Activated naive CD8-positive, alpha-beta T cell treated with anti-CD3 and anti-CD28 coated beads, Interleukin-2, amount 10 ng/mL, durations not matched to agents 7 days and 5 days (primary cell): ENCODE measurements at places on chromosomes 12 and 14. TPM values are rescaled to one million over a fixed set of nuclear protein-coding genes. Genes with fewer than 3 reads are reported as not detected.

DNA sequence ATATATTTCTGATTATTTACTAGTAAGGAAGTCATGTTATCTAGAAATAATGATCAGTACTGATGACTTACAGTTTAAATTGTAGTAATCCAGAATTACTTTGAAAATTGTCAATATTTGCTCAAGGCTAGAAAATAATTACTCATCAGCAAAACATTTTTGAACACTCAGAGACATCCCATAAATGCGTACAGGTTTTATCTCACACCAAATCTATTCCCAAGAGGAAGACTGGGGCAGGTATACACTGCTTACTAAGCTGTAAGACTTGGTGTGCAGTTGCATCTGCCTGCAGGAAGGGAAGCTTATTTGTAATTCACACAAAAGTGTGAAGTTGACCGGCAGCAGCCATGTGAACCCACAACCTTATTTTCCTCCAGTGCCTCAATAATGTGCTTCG lies 146.4 kb downstream of the CCER1 start:
- no peaks in the 10 kb centered on the region for H3K36me3 ChIP-seq
- no peaks in the 10 kb centered on the region for H3K27me3 ChIP-seq

GRCh38 chr12:65522956-65523860 lies 244.7 kb downstream of the MSRB3 start:
- peaks cover 4% of the 10 kb centered on the region for H3K27me3 ChIP-seq
- no peaks in the 10 kb centered on the region for H3K4me1 ChIP-seq
- no peak for DNase-seq
- no peak overlapping the region for H3K27ac ChIP-seq
- H3K36me3 ChIP-seq, result no peaks in the 10 kb centered on the region
- H3K4me3 ChIP-seq, result no peak overlapping the region

- H3K36me3 ChIP-seq, result peaks cover 2% of the 10 kb centered on the region
- peaks cover 46% of the 10 kb centered on the region for H3K4me1 ChIP-seq
- H3K27me3 ChIP-seq, result no peaks in the 10 kb centered on the region
- H3K4me3 ChIP-seq, result peak overlapping the region; percentile 44
Measured at GRCh38 chr14:68284333-68284732, 464.8 kb downstream of the RAD51B start.

GRCh38 chr12:121209221-121209620 lies 708 bp upstream of the P2RX4 start:
- peak overlapping the region; percentile 85 for H3K4me3 ChIP-seq
- DNase-seq, result no peak
- H3K27me3 ChIP-seq, result no peaks in the 10 kb centered on the region
- peak overlapping the region; percentile 90 for H3K27ac ChIP-seq
- H3K36me3 ChIP-seq, result peaks cover 9% of the 10 kb centered on the region
- H3K4me1 ChIP-seq, result peaks cover 17% of the 10 kb centered on the region

DNA sequence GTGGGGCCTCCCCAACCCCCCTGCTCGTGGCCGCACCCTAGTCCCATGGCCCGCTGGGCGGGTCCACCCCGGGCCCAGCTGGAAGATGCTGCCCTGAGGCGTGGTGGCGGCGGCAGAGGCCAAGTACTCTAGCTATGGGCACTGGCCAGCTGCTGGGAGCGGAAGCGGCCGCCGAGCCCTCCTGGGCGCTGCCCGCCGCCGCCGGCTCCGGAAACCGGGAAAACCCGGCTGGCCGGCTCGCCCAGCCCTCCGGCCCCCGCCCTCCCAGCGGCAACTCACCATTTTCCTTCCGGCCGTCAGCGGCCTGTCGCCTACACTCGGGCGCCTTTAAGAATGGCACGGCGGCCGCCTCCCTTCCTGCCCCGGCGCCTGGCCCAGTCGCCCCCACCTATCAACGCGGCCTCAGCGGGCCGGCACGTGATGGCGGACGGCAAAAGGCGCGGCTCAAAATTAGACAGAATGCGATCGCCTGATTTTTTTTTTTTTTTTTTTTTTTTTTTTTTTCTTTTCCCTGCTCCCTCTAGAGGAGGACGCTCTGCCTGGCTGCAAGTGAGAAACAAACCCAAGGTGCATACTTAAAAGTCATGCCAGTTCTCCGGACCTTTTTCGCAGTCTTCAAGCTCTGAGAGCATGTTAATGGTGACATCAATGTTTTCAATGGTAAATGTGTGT lies at the start of gene GMFB:
TSS of gene GMFB (minus strand) at position 335 of the 672 bp plus-strand sequence. CDS start at position 282, 53 bp downstream.
- peak within 1 kb of the TSS; percentile 95 for H3K27ac ChIP-seq
- H3K4me1 ChIP-seq, result peaks cover 40% of the 10 kb centered on the region
- DNase-seq, result peak; percentile 90
- peaks cover 12% of the 10 kb centered on the region for H3K36me3 ChIP-seq
- H3K27me3 ChIP-seq, result no peaks in the 10 kb centered on the region

DNA sequence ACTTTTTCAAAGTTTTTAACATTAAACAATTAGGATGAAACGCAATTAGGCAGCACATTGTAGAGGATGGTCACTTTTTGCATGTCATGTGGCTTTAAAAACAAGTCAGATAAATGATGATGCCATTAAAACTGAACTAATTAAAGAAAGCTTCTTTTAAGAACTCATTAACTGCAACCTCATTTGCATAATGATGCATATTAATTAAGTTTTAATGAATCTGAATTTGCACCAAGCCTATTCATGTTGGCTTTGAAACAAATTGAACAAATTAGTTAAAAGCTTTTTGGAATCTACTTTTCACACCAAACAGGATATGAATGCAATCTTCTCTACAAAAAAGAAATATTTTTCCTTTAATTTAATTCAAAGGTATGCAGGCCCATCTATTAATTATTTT lies 499.0 kb downstream of the VRK1 start:
- H3K27ac ChIP-seq, result no peak overlapping the region
- H3K27me3 ChIP-seq, result peaks cover 55% of the 10 kb centered on the region
- no peaks in the 10 kb centered on the region for H3K36me3 ChIP-seq
- no peak for DNase-seq
- H3K4me1 ChIP-seq, result peaks cover 10% of the 10 kb centered on the region

- H3K36me3 ChIP-seq, result peaks cover 37% of the 10 kb centered on the region
- H3K4me1 ChIP-seq, result peaks cover 10% of the 10 kb centered on the region
- DNase-seq, result no peak
- H3K27me3 ChIP-seq, result no peaks in the 10 kb centered on the region
- H3K27ac ChIP-seq, result no peak overlapping the region
Measured at GRCh38 chr12:94277426-94278000, 129.1 kb downstream of the PLXNC1 start.

DNA sequence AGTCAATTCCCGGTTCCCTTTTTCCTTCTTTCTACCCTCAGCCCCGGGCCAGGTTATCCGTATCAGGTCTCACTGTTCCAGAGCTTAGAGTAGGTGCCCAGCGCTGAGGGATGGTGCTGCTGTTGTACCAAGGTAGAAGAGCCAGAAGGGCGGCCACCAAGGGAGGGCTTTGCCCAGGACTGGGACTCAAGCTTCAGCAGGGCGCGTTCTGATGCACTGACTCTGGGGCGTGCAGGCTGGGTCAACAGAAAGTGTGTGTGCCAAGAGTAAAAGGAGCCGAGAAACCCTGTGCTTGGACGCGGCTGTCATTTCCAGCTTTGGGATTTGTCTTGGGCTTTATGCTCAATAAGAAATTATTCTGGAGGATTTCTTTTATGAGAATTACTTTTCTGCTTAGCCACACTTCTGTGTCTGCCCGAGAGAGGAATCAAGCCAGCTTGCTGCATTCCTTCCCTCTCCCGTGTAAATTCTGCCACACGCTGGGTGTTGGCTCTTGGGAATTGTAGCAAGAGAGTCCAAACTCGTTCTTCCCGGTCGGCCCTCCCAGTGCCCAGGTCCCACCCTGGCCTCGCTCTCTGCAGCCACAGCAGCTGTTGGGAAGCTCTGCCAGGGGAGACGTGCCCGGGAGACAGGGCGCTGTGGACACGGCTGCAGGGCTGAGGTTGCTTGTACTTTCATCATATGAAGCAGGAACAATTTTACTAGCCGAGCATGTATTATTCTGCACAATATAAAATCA lies 98.0 kb downstream of the FBXL14 start:
- H3K4me3 ChIP-seq, result no peak overlapping the region
- H3K4me1 ChIP-seq, result no peaks in the 10 kb centered on the region
- DNase-seq, result no peak
- no peak overlapping the region for H3K27ac ChIP-seq

GRCh38 chr12:16329594-16329993 lies 17.9 kb upstream of the MGST1 start:
- H3K4me3 ChIP-seq, result no peak overlapping the region
- H3K27ac ChIP-seq, result no peak overlapping the region
- DNase-seq, result no peak
- no peaks in the 10 kb centered on the region for H3K27me3 ChIP-seq
- no peaks in the 10 kb centered on the region for H3K36me3 ChIP-seq
- H3K4me1 ChIP-seq, result no peaks in the 10 kb centered on the region

GRCh38 chr12:46674129-46674528 lies 151.7 kb downstream of the SLC38A4 start:
- peaks cover 9% of the 10 kb centered on the region for H3K36me3 ChIP-seq
- no peak overlapping the region for H3K27ac ChIP-seq
- H3K4me3 ChIP-seq, result no peak overlapping the region
- peaks cover 1% of the 10 kb centered on the region for H3K4me1 ChIP-seq
- DNase-seq, result no peak

DNA sequence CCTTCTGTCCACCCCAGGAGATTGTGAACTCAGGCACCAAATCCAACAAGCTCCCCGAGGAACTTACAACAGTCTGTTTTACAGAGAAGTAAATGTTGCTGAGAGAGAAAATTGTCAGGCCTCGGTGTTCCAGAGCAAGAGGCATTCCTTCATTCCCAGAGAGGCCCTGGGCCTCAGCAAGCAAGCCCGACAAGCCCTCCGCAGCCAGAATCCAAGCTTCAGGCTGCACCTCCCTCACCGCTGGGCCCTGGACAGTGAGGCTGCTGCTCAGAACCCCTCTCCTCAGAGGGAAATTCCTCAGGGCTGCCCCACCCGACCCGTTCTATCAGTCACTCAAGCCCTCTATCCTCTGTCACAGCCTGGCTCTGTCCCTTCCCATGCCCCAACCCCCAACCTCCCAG lies 56.4 kb downstream of the ZFP36L1 start:
- H3K36me3 ChIP-seq, result no peaks in the 10 kb centered on the region
- H3K4me1 ChIP-seq, result peaks cover 32% of the 10 kb centered on the region
- peaks cover 2% of the 10 kb centered on the region for H3K27me3 ChIP-seq

DNA sequence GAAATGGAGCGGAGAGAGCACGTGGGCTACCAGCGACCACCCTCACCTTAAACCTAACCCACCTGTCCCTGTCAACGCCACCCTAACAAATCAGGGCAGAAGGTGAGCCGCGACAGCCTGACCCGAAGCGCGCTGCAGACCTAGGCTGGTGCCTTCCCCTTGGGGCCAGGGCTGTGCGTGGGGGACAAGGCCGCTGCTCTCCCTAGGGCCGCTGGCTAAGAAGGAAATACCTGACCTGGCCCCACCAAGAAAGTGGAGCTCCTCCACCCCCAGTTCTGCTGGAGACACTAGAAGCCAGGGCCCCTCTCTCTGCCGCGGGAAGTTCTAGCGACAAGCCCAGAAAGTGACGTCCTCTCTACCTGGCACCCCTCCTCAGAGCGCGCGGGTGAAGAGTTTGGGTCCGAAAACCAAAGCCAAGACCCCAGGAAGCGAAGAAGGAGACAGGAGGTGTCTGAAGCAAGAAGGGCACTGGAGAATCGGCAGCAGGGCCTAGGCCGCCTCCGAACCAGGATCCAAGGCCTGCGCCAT lies 7.5 kb downstream of the SIX1 start:
- no peak for DNase-seq
- H3K27ac ChIP-seq, result no peak overlapping the region
- H3K4me1 ChIP-seq, result peaks cover 12% of the 10 kb centered on the region
- no peak overlapping the region for H3K4me3 ChIP-seq
- H3K36me3 ChIP-seq, result no peaks in the 10 kb centered on the region

GRCh38 chr12:40314927-40315326 lies 90.1 kb downstream of the LRRK2 start:
- H3K27me3 ChIP-seq, result peaks cover 2% of the 10 kb centered on the region
- H3K27ac ChIP-seq, result no peak overlapping the region
- no peak overlapping the region for H3K4me3 ChIP-seq
- no peak for DNase-seq
- H3K36me3 ChIP-seq, result no peaks in the 10 kb centered on the region

- no peaks in the 10 kb centered on the region for H3K27me3 ChIP-seq
- no peak for DNase-seq
- no peak overlapping the region for H3K4me3 ChIP-seq
- no peak overlapping the region for H3K27ac ChIP-seq
- H3K4me1 ChIP-seq, result peaks cover 51% of the 10 kb centered on the region
Measured at GRCh38 chr12:15886372-15887042, 4.3 kb downstream of the STRAP start.

GRCh38 chr14:95526483-95527386 lies 8.1 kb upstream of the GLRX5 start:
- no peaks in the 10 kb centered on the region for H3K27me3 ChIP-seq
- H3K4me1 ChIP-seq, result peaks cover 68% of the 10 kb centered on the region
- DNase-seq, result no peak
- peaks cover 2% of the 10 kb centered on the region for H3K36me3 ChIP-seq
- peak overlapping the region; percentile 11 for H3K4me3 ChIP-seq

DNA sequence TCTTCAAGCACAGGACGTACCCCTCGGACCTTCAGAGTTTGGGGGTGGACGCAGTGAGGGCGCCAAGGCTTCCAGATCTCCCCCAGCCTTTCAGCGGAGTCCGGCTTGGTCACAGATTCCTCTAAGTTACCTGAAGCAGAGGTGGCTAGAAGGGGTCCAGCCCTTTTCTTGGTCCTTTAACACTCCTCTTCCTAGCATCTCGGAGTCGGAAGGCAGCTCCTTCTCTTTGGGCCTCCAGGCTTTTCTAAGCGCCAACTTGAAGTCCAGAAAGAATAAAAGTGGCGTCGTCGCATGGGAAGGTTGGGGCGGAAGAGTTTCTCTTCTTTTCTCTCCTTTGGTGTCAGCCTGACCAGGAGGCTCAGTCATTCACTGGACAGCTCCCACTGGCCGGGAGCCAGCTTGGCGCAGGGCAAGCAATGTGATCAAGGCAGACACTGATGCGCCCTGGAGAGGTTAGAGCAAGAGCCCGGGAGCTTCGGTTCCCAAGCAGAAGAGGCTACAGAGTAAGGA lies 9.6 kb downstream of the OR6S1 start:
- peaks cover 1% of the 10 kb centered on the region for H3K36me3 ChIP-seq
- no peak overlapping the region for H3K27ac ChIP-seq

GRCh38 chr12:11807458-11807857 lies 158.0 kb downstream of the ETV6 start:
- peaks cover 32% of the 10 kb centered on the region for H3K36me3 ChIP-seq
- no peak overlapping the region for H3K4me3 ChIP-seq
- DNase-seq, result no peak
- H3K4me1 ChIP-seq, result peaks cover 2% of the 10 kb centered on the region
- H3K27me3 ChIP-seq, result no peaks in the 10 kb centered on the region

GRCh38 chr12:32312049-32312670 lies 87.2 kb upstream of the FGD4 start:
- no peak overlapping the region for H3K4me3 ChIP-seq
- H3K4me1 ChIP-seq, result peaks cover 2% of the 10 kb centered on the region
- H3K27ac ChIP-seq, result peak overlapping the region; percentile 47
- no peak for DNase-seq
- peaks cover 2% of the 10 kb centered on the region for H3K36me3 ChIP-seq

DNA sequence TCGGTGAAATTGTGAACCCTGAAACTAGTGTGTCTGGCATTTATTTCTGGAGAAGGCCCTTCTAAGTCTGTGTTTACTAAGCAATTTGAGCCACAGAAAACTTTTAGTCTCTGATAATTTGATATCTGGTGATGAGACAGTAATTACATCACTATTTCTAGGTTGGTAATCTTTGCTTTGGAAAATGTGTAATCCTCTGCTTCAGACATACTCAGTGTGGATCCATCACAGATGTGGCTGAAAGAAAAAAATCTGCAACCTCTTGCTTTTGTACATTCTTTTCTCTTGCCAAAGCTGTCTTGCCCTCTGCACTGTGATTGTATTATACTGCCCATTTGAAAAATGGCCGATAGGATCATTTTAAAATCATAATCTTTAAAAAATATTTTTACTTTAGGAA lies 78.1 kb downstream of the PELI2 start:
- H3K4me3 ChIP-seq, result no peak overlapping the region
- H3K4me1 ChIP-seq, result peaks cover 22% of the 10 kb centered on the region
- no peak overlapping the region for H3K27ac ChIP-seq
- H3K27me3 ChIP-seq, result peaks cover 3% of the 10 kb centered on the region
- H3K36me3 ChIP-seq, result no peaks in the 10 kb centered on the region

FOXN4 gene
- total RNA-seq, result not detected

TAS2R9 gene
- not detected for total RNA-seq

MGAT4C gene
- not detected for total RNA-seq

BDKRB2 gene
- not detected for total RNA-seq

SERPINA10 gene
- not detected for total RNA-seq
